Stimulated activated naive B cell treated with anti-CD40 and anti-IgM and Interleukin-4, amounts not matched to agents 10 μg/mL and 1 μg/mL and 100 μg/mL, for 72 hours (primary cell): ENCODE measurements at places on chromosomes 13 and 19.

DNA sequence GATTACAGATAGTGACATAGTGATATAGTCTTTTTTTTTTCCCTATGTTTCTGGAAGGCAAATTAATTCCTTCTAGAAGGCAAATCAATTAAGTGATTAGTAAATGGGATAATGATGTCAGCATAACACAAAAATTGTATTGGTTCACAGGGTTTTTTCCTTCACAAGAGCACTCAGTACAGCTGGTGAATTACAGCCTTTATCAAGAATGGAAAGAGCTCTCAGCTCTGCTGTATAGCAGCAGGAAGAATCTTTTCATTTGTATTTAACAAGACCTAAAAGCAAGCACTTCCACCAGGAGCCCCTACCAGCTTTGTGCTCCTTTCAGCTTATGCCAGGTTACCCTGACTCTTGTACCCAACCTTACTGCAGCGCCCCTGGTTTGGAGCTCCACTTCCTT lies 90.8 kb downstream of the SERP2 start:
- no peak for DNase-seq

DNA sequence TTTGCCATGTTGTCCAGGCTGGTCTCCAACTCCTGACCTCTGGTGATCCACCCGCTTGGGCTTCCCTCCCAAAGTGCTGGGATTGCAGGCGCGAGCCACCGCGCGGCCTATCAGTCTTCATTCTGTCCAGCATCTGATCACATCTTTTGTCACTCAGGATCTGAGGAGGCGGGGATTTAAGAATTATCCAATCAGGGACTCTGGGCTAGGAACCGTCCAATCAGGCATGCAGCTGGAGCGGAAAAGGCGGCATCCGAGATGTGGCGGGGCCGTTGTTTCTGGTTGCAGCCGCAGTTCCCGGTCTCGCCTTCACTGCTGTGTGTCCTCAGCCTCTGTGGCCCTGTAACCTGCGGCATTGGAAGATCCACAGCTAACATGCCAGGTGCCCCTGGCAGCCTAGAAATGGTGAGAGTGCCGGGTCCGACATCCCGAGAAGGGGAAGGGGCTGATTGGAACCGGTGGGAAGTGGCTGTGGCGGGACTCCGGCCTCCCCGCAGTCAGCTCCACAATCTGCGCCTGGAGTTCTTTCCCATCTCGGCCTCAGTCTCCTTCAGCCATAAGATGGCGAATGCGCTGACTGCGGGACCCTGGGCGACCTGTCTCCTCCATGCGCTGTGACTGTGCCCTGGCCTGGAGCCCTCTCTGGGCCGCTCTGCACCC lies at the start of gene ZNF729:
Gene ZNF729 (plus strand): TSS at position 291 of the 660 bp plus-strand sequence. CDS start 85 bp downstream, at position 376.
- DNase-seq: no peak

DNA sequence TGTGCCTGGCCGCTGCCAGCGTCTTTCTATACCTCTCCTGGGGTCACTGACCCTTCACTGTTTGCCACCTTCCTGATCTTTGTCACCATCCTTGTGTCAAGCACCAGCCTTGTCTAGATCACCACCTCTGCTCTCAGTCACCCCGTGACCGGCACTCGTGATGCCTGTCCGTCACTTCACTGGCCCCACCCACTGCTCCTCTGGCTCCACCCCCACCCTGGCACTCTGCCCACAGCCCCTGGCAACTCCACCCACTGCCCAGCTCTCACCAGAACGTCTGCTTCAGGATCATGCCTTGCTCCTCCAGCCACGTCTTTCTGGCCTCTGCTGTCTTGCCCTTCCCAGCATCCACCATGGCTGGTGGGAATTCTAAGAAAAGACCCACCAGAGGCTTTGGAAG lies 24.8 kb upstream of the PLA2G4C start:
- no peak for DNase-seq

DNA sequence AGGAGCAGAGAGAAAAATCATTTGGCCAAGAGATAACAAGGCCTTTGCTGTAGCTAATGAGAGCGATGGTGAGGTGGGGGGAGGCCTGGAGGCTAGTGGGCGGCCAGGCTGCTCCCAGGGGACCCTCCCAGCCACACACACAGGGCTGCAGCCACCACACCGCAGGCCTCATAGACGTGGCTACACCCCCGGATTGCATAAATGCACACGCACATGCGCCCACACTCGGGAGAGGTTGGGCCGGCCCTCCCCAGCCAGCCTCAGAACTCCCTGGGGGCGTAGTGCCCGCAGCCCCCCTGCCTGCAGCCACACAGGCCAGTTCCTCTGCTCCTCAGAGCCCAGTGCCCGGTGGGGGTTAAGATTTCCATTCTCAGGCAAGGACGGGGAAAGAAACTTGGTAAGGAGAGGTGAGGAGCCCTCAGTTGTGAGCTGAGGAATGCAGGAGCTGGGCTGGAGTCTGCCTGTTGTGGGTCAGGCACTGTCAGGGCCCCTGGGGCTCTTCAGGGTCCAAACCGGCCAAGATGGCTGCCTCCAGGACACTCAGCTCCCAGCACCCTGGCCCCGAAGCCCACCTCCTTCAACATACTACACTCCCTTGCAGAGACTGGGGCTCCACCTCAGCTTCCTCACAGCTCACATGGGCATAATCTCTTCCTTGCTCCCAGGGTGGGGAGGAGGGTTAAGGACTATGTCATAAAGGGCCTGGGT lies 8.0 kb downstream of the PTH2 start:
- peak; percentile 66 for DNase-seq

- no peak for DNase-seq
These were observed 7.0 kb upstream of the HCN2 start for GRCh38 chr19:582497-583197.

GRCh38 chr19:57078802-57079201 lies 41.0 kb upstream of the USP29 start:
- DNase-seq: no peak

GRCh38 chr13:113238536-113238935 lies 29.1 kb downstream of the CUL4A start:
- DNase-seq: no peak

GRCh38 chr19:6471076-6471475 lies 7.0 kb downstream of the CRB3 start:
- no peak for DNase-seq

DNA sequence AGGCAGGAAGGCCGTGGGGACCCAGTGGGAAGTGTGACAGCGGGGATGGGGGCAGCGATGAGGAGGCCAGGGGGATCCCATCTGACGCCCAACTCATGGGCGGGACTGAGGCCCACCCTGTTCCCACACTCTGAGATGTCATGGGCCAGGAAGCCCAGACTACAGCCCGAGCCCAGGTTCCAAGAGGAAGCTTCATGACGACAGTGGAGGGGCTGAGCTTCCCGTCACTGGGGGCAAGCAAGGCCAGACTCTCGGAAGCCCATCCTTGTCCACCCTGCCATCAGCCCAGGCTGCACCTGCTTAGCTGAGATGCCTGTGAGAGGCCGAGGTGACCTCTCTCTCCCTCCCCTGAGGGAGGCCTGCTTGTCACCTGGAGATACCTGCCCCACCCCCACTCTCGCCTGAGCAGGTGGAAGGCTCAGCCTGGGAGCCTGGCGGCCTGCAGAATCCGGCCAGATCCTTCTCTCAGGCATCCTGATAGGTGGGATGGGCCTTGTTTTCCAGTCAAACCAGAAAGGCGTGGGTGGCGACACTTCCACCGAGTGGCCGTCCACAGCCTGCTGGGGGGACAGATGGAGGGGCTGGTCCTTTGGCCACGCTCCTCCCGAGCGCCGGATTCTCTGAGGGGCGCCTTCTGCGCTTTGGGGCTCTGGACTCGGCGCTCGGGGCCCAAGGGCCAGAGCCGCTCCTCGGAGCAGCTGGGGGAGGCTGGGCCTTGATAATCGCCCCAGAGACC lies 4.8 kb downstream of the ZBTB7A start:
- DNase-seq: no peak

DNA sequence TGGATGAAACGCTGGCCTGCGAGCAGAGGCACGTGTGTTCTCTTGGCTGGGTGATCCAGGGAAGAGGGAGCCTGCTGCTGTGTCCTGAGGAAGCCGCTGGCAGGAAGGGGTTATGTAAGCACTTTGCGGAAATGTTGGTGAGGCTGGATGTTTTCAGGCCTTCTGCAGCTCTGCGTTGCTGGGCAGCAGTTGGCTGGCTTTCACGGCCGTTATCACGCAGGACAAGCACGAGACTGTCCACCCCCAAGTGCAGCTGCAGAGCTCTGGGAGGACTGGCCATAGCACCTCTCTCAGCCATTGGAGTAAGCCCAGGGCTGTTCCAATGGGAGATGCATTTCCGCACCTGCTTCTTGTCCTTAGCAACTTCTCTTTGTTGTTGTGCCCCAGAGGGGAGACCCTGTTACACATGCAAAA lies 146.9 kb upstream of the SOX21 start:
- no peak for DNase-seq
